ENCODE measurements at places on chromosomes 1 and 21. TPM values are rescaled to one million over a fixed set of nuclear protein-coding genes. Genes with fewer than 3 reads are reported as not detected.
A peak's percentile ranks its signal among the peaks of the same experiment; 100 is the strongest.

DNA sequence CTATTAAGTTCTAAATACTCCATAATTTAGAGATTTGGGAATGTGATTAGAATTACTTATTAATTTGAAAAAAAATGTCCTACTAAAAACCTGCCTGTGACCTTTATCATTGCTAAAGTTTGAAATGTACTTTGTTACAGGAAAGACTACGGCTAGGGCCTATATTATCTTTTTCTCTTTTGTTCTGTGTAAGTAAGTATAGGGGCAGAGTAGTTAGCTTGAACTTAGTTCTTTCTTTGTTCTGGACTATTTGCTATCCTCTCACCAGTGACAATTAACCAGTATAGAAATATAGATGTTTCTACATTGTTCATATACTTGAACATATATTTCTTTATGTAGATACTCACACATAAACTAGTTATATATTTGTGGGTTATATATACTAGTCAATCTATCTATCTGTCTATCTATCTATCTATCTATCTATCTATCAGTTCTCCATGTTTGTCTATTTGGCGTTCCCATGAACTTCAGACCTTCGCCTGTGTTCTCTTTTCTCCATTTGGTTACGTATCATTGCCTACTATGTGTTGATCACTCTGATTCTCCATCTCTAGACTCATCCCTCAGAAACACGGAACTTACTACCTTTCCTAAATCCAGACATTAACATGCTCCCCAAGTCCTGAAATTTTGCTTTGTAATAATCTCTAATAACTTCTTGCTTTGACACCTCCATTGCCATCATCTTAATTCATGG is 3.3 kb downstream of the PTPRC start:
- no peak for DNase-seq

DNA sequence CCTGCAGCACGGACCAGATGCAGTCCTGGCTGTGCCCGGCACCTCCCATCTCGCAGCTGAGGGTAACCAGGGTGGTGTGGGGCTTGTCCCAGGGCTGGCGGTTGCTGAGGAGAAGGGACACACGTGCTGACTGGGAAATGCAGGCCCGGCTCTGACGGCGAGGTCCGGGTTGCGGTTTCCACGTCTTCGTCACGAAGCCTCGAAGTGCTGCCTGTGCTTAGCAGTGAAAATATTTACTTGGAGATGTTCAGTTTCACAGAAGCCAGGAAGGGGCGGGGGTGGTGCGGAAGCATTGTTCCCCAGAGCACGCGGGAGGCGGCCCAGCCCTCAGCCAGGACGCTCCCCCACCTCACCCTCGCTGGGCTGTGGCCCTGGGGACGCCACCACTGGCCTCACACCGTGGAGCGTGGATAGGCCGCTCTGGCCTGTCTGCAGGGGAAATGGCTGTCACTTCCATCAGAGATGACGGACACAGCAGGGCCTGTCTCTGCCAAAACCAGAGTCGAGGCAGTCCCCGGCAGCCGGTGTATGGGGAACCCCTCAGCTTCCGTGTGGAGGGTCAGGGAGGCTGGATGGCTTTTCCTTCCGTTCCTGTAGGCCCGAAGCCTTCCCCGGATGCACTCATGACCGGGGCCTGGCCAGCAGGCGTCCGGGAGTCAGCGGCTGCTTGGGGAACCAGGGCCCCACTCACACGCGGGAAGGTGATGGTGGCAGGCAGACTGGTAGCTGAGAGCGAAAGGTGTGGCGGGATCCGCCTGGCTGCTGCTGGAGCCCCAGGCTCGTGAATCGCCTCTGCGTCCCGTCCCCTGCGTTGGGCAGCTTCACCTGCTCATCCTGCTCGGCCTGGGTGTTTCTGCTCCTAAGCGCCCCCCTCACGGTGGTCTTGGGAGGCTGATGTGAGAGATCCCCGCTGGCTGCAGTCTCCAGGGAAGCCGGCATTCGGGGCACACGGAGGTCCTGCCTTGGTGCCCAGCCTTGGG is 14.7 kb upstream of the POFUT2 start:
- DNase-seq: peak; percentile 85

DNA sequence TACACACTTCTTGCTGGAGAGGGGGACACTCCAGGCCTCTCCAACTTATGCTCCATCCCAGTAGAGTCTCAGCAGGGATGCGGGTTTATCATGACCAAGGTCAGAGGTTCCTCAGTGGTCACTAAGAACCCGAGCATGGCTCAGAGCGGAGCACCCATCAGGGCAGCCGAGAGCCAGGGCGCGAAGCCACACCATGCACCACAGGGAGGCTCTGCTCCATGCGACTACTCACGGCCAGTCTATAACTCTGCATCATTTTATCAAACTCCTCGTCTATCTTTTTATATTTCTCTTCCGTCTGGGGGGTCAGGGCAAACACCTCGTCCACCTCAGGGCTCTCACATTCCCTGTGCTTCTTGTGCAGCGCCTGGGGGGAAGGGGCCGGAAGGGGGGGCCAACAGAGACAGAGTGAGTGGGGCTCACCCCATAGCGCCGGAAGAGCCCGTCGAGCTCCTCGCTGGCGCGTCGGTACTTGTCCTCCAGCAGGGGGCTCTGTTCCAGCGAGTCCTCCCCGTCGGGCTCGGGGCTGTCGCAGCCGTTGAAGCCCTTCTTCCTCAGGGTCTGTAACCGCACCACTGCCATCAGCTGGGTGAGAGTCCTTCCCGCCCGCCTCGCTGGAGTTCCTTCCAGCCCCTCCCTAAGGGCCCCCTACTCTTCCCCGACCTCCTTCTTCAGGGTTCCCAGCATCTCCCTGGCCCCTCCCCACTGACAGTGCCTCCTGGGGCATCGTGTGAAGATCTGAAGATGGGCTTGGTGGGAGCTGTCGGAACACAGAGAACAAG is 20.0 kb downstream of the MEF2D start:
- DNase-seq: peak; percentile 60

GRCh38 chr1:195590649-195591048 is 1017.6 kb downstream of the KCNT2 start:
- DNase-seq: no peak

- no peak for DNase-seq
These were observed 9.7 kb downstream of the KDF1 start for GRCh38 chr1:26950602-26951001.

DNA sequence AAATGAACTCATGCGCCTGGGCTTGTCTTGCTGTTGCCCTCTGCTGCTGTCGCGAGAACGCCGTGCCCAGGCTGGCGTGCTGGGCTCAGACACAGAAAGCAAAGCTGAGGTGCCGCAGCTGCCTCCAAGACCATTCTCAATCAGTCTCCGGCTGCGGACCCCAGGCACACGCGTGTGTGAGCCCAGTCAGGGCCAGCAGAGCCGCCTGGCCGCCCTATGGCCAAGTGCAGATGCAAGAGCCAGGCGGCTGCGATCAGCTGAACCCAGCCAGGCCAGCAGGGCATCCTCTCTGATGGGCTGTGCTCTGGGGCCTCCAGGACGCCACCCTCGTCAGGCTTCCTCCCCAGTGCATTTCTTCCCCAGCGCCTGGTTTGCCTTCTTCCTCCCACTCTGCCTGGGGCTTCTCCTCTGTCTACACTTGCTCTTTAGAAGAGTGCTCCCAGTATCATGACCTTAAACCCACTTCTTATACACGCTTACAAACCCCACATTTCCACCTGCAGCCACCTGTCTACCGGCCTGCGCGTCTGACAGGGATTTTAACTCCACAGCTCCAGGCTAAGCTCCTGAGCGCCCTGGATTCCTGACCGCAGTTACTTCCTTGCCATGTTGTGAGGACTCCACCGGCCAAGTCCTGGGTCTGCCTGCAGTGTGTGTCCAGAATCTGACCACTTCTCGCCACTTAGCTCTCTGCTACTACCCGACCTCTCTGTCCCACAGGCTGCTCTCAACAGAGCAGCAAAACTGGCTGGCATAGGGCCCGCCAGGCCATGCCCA is 21.7 kb upstream of the LRRC47 start:
- no peak for DNase-seq

LHX8 gene
- total RNA-seq: not detected

LCE6A gene
- total RNA-seq: not detected
